ENCODE measurements at places on chromosomes 5 and 9.

DNA sequence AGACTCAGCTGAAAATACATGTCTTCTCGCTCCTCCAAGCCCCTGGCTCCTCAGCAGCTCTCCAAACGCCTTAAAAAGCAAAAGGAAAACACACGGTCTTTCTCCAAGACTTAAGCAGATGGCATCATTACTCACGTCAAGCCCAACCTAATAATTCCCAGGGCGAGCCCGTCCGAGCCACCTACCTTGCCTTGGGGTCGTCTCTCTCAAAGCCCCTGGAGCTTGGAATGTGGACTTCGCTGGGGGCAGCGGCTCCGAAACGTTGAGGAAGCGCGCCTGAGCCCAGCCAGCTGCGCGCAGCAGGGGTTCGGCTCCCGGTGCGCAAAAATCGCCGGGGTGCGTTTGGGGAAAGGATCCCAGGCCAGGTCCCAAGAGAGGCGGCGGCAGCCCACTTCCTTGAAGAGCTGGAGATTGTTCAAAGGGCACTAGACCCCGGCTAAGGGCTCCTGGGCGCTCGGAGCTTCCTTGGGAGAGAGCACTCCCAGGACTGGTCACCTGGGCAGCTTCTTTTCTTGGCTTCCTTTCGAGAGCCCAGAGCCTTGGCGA lies 395 bp downstream of the DRD1 start:
- DNase-seq, result no peak

- DNase-seq, result no peak
These were observed 16.7 kb upstream of the COMMD10 start for GRCh38 chr5:116068028-116068632.

DNA sequence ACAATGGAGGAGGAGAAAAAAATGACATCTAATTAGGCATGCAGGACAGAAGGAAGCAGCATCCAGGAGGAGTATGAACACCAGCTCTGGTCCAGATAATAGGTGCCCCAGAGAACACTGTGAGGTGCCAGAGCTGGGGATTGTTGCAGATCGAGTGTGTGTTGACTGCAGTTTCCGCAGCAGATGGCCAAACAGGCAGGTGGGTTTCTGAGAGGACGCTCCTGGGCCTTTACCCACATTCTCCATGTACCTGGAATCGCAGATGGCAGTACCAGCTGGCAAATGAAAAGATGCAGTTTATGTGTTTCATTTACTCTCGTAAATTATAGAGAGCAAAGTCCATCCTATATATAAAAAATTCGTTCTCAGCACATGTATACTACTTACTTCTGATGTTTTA lies 182.2 kb upstream of the ISL1 start:
- DNase-seq, result peak; percentile 7

DNA sequence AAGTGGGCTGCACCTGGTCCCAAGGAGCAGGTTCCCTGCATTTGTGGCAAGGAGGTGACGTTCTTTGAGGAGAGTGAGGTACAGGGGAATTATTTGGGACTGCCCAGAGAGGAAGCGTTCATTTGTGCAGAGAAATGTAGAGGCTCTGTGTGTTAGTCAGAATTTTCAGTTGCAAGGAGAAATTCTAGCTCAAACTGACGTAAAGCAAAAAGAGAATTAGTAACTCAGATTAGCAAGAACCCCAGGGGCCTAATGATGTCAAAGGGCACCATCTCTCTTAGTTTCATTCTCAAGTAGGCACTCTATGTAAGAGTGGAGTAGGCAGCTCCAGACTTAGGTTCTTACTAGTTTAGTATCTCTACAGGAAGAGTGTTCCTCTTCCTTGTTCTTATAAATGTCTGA lies 2.4 kb upstream of the TXN start:
- DNase-seq, result no peak

DNA sequence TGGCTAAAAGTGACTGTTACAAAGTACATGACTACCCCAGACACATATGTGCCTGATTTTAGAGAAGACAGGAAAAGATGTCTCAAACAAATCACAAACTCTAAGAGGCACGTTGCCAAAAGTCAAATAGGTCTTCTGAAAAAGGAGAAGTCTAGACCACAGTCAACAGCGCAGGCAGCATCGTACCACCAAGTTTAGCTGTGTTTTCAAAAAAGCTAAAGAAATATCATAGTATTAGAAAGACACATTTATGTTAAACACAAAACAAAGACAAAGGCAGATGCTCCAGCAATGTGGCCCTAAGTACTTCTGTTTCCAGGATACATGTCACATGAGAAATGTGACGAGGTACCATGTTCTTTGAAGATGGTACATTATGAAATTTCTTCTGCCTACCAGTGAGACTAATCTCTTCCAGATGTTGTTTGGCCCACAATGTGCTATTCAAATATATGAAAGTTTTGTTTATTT lies 43.5 kb downstream of the LPAR1 start:
- no peak for DNase-seq

GRCh38 chr9:26746357-26747072 lies 146.1 kb downstream of the CAAP1 start:
- DNase-seq, result no peak

- DNase-seq, result no peak
These were observed 6.9 kb downstream of the PLAA start for GRCh38 chr9:26939955-26940711.

DNA sequence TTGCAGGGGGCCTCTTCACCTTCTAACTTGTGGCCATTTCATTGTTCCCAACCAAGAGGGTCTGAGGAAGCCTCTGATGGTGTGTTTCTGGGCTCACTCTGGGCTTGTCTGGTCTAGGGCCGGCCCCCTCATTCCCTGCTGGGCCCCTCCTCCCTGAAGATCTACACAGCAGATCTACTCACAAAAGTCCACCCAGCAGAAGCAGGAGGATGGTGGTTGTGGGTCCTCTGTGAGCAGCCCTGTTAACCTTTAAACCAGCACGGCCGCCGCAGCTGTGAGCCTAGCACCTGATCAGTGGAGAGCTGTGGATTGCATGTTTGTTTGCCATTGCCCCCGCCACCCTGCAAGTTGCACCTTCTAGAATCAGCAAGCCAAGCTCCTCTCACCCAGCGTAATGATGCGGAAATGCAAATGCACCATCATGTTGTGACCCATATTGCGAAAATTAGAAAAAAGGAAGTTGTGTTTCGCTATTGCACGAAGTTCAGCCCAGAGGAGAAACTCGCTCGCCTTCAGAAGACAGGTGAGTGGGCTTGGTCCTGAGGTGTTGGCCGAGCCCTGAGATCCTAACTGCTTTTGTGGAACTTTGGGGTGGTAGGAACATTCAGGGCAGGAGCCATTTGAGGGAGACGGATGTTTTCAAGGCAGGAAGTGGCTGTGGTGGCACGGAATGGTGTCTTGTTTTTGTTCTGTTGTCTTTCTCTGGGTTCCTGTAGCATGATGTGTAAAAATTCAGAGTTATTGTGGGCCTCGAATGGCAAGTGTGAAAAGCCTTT lies 16.7 kb downstream of the FGD3 start:
- no peak for DNase-seq

- no peak for DNase-seq
These were observed 111.5 kb upstream of the RAPGEF1 start for GRCh38 chr9:131851414-131851813.

- no peak for DNase-seq
These were observed 9.1 kb upstream of the CERCAM start for GRCh38 chr9:128411364-128412119.

GRCh38 chr9:92820964-92821363 lies 56.3 kb upstream of the BICD2 start:
- DNase-seq, result no peak

DNA sequence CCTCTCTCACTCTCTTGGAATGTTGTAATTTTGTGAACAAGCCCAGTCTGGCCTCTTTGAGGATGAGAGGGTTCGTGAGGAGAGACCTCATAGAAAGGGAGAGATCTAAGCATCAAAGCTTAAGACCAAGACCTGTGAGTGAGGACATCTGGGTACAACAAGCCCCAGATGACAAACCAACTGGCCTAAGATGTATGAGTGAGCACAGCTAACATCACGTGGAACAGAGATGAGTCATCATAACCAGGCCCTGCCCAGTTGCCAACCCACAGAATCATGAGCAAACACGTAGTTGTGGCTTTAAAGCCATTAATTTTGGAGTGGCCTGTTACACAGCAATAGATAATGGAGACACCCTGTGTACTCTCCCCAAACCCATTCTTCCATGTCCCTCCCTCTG lies 439.1 kb upstream of the KIF2A start:
- no peak for DNase-seq

GRCh38 chr9:80550181-80550580 lies 978.4 kb downstream of the TLE4 start:
- no peak for DNase-seq

DNA sequence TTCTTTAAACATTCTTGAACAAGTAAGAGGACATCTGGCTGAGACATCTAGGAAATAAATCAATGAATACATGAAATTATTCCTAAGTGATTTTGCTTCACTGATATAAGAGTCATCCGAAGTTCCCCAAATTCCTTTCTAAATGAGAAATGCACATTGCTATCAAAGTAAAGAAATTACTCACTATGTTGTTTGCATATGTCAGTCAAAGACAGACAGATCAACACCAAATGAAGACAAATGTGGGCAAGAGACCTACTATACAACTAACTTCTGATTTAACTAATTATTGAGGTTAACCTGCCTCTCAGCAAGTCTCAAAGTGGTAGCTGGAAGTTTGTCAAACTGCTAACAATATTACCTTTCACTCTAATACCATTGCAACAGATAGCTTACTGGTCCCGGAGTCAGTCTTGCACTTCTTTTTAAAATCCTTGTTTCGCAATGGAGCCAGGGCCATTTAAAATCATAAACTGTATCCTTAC lies 13.2 kb downstream of the TUT7 start:
- no peak for DNase-seq

DNA sequence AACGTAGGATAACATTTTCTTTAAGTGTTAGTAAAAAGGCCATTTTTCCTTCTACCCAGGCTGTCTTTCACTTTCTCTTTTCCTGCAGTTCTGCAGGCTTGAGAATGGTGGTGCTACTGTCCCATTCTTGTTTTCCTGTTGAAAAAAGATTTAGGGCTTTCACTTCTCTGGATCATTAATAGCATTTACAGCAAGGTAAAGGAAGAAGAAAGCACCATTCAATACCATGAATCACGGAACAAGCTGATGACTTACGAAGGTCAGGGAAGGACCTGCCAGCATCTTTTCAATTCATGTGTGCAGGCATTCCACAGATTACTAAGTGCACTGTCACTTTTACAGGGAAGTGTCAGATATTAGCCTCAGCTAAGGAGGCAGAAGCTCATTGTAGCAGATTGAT lies 292.8 kb downstream of the YTHDC2 start:
- no peak for DNase-seq

- no peak for DNase-seq
These were observed 131.4 kb downstream of the COMMD10 start for GRCh38 chr5:116216246-116216645.

DNA sequence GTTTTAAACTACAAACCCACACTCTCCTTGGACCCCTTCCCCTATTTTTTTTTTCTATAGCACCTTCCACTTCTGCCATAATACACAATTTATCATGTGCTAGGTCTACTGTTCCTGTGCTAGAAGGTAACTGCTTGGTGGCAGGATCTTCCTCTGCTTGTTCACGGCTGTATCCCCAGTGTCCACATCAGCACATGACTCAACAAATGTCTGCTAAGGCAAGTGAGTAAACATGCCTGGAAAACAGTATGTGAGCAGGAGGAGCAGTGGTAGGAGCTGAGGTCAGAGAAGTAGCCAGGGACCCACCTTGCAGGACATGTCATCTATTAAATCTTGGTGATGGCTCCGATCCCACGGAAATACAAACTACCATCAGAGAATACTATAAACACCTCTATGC lies 79.4 kb downstream of the AUH start:
- no peak for DNase-seq

DNA sequence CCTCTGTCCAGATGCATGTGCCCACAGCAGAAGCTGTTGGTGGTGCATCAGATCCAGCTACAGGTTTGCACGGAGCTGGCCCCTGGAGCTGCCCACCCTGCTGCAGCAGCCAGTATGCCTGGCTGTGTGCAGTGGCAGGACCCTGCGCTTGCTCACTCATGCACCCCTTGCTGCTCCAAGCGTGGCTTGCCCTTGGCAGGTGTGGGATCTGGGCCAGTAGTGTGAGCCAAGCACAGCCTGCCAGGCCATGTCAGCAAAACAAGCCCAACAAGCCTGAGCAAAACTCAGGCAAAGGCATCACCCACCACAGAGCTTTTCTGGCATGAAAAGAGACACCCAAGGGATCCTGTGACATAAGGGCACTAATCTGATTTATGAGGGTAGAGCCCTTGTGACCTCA lies 18.3 kb upstream of the ECPAS start:
- DNase-seq, result no peak

- peak; percentile 32 for DNase-seq
These were observed 86.1 kb downstream of the GPR21 start for GRCh38 chr9:123119566-123119965.

GRCh38 chr5:145295236-145295835 lies 539.8 kb downstream of the PRELID2 start:
- no peak for DNase-seq

DNA sequence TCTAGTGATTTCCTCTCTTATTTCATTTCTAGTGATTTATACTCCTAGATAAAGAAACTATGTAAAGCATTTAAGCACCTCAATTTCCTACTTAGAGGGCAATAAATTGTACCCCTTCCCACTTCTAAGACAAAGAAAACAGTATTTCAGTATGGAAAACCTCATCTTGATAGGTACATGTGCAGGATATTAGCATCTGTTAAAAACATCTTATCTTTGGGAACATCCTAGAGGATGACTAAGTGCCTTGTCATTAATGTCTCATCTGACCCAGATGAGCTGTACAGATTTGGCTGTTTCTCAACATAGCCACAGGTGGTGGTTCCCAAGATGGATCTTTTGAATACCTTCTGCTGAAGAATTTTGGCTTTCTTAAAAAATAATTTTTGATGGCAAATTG lies 5.7 kb downstream of the MEGF10 start:
- no peak for DNase-seq

DNA sequence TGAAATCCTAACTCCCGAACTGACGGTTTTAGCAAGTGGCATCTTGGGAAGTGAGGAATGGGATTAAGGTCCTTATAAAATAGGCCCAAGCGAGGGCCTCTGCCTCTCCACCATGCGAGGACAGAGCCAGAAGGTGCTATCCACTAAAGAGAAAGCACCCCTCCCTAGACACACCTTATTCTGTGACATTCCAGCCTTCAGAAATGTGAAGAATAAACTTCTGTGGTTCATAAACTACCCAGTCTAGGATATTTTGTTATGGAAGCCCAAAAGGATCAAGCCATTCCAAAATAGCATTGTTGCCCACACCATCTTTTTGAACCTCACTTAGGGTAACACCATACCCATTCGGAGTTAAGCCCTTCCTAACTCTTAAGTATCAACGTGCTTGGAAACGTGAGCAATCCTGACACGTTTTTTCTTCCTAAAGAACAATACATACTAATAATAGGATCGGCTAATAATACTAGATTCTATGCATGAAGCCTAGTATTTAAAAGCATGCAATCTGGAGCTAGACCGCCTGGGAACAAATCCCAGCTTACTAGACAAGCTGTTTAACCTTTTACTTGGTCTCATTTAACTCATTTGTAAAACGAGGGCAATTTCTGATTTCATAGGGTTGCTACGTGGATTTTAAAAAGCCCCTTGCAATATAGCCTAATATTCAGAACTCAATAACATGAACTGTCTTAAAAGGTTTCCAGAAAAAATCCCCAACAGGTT lies 1.1 kb upstream of the SMC2 start:
- no peak for DNase-seq
